ENCODE measurements at places on chromosomes 11 and 22.

DNA sequence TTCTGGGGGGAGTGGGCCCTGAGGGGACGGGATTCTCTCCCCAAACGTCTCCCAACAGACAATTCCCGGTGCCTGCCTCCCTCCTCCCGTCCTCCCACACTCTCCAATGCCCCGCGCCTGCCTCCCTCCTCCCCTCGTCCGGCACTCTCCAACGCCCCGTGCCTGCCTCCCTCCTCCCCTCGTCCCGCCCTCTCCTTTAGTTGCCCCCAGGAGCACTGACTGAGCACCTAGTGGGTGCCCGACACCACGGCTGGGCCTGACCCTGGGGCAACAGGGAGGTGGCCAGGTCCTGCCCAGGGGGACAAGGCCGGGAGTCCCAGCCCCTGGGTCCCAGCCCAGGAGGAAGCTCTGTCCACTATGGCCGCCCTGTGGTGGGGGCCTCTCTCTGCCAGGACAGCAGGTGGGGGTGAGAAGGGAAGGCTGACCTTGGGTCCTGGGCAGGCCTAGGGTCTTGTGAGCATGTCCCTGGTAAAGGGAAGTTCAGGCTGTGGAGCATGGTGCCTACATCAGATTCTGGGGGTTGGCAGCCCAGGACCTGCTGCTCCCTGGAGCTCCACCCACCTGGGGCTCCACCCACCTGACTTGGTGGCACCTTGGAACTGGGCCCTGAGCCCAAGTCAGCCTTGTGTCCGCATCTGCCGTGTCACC, 942.3 kb downstream of the BRD1 start:
- DNase-seq, result peak; percentile 14

DNA sequence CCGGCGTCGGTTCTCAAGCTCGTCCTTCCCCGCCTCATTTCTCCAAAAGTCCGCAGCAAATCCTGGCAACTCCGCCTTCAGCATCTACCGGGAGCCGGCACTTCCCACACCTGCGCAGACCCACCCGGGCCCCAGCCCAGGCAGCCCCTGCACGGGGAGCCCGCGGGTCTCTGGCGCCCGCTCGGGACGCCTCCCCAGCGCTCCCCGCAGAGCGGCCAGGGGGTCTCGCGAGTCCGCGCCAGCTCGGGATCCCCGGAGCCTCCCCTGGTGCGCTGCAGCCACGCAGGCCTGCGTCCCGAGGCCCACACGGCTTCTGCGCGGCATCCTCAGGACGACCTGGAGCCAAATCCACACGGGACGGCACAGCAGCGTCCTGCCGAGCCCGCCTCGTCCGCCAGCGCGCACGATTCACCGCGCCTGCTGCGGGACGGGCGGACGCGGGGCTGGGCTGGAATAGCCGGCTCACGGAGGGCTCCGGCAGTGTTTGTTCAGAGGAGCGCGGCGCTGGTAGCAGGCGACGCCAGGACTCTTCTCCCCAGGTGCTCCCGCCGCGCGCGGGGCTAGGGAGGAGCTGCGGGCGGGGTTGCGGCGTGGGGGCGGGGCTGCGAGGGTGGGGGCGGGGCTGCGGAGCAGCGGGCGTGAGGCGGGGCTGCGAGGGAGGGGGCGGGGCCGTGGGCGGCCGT, 816 bp upstream of the PHRF1 start:
- DNase-seq, result no peak

- no peak for DNase-seq
Measured at GRCh38 chr22:44446483-44446882, 51.5 kb downstream of the RTL6 start.

DNA sequence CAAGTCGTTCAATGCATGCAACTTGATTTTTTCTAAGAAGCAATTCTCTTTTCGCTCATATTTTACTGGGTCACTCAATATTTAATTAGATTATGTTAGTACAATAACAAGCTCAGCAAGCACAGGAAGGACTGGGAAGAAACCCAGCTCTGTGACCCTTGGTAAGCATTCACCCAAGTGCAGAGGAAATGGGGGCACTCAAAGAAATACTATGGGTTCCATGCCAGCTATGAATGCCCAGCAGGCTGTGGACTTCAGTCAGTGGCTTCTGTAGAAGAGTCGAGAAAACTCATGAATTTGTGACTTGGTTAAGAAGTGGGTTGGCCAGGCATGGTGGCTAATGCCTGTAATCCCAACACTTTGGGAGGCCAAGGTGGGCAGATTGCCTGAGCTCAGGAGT, 123.6 kb downstream of the GALNT18 start:
- DNase-seq, result no peak

- no peak for DNase-seq
Measured at GRCh38 chr11:71153005-71153390, 99.4 kb downstream of the SHANK2 start.

DNA sequence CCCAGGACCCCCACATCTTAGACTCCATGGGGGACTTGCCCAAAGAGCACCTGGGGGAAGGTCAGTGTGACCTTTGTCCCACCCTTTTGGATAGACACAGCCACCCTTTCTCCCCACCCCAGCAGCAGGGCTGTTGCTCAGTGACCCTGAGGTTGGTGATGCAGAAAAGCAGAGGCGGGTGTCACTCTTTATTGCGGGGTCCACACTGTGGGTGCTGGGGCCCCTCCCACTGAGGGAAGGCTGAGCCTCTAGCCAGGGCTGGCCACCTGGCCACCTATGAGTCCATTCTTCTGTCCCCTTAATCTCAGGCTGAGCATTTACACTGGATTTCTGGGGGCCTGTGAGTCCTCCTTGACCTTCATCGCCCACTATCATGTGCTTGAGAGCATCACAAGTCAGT, 7.4 kb downstream of the LRRC75B start:
- DNase-seq, result no peak

DNA sequence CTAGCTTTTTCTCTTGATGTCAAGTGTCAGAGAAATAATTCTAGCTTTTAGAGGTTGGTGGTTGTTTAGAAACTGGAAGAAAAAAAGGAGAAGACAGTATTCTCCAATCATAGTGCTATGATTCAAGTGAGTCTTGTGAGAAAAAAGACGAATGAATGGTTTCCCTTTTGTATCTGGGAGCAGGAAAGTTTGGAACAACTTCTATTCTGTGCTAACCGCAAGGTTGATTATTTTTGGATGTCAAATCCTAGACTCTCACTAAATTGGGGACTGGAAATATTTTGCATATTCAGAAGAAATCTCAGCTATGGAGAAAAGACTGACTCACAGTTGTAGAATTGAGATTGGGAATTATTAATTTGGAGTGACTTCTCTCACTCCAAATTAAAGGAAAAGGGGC, 69.2 kb downstream of the SYT13 start:
- DNase-seq, result no peak

DNA sequence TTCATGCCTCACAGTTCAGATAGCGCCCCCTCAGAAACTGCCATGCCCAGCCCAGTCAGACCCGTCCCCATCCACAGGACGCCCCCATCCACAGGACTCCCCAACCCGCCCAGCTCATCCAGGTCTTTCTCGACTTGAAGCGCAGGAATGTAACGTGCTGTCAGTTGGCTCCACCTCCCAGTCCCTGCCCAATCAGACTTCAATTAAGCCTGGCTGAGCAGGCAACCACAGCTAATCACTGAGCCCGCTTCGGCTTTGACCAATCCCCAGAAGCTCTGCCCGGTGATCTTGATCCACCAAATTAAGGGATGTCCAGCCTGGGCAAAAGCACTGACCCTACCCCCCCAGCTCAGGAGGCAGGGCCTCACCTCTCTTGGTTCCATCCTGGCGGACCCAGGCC, 10.5 kb upstream of the MFNG start:
- no peak for DNase-seq

GRCh38 chr22:46267431-46268279, at the start of gene TTC38:
TSS of gene TTC38 (plus strand) at chr22:46268008. CDS start at chr22:46268040, 32 bp downstream.
- DNase-seq, result peak; percentile 93

- DNase-seq, result no peak
Measured at GRCh38 chr11:65506772-65507505, 8.1 kb downstream of the MALAT1 start.

- no peak for DNase-seq
Measured at GRCh38 chr11:134440851-134441250, 28.8 kb upstream of the B3GAT1 start.

- DNase-seq, result no peak
Measured at GRCh38 chr11:71356280-71356876, 91.8 kb downstream of the DHCR7 start.

DNA sequence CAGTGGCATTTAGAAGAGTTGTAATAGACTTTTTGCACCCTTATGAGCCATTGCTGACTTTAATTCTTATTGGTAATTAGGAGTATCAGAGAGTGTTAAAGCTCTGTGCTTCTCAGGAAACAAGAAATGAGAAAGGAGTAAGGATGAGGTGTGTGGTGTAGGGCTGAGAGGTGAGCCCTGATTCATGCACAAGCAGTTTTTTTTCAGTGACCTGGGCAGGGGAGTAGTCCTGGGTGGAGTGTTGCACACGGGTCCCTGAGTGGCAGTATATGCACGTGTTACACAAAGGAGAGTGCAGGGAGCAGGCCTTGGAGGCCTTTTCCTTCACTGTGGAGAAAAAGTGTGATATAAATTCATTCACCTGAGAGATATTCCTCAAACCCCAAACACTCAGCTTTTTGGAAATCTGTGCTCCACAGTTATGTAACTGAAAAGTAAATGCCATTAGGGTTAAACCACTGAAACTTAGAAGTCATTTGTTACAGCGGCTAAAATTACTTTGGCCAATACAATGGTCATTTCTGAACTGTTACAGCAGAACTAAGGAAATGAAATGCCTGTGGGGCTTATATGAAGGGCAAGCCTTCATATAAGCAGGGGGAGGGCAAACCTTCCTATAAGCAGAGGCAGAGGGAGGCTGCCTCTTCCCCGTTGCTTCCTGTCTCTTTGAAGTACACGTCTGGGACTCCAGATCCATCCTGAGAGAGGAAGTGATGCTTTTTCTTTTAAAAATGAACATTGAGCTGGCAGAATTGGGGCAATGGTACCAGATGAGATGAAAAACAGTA, 62.6 kb upstream of the OLFML1 start:
- no peak for DNase-seq

DNA sequence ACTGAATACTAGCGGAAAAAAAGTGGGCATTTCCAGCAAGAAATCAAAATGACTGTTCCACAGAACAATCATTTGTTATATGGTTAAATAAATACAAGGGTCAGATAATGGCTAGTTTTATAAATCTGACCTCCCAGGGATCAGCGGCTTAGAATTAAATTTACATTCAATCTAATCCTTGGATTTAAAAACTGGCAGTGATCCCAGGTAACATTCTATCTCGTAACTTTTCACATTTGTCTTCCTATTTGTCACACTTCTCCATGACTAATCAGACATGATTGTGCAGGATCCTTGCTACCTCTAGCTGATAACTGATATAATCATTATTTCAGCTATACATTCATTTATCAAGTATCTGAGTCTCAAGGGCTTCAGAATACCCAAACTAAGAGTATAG, 2.9 kb upstream of the MMP3 start:
- no peak for DNase-seq

- peak; percentile 34 for DNase-seq
Measured at GRCh38 chr11:66851239-66851596, 5.6 kb upstream of the LRFN4 start.

DNA sequence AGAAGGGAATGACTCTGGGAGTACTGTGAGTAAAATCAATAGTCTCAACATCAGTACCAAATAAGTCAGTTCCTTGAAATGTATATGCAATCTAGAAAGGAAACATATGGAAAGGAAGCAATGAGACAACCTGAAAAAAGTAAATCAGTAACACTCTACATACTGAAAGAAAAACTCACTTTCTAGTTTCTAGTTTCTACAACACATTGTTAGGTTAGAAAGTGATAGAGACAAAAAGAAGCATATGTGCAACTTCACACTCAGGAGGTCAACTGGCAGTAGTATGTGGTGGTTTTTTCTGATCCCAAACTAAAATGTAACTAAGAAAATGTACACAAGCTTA, 156.5 kb upstream of the SOX6 start:
- DNase-seq, result no peak

- DNase-seq, result no peak
Measured at GRCh38 chr11:64681171-64681570, 41.8 kb downstream of the NRXN2 start.

DNA sequence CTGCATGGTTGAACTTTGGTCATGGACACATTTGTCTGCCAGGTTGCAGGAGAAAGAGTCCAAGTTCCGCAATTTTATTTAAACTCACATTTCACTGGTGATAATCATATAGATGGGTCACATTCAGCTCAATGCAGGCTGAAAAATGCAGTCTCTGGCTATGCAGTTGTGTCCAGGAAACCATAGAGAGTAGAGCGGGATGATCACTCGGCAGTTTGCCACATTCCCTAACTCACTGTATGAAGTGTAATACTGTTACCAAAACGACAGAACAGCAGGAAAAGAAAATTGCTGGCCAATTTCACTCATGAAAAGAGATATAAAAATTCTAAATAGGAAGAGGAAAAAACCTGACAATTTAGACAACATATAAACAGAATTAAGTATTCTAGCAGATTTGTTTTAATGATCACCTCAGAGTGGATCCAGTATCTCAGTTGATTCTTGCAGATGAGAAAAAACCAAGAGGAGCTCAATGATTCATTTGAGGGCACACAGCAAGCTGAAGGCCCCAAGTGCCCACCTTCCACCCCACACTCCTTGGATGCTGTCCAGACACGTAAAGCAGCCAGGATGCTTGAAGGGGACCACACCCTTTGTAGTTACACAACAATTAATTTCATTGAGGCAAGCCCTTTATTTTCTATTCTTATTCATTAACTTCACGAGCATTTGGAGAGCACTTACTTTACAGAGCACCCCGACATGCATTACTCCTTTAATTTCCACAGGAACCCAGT, 422.3 kb downstream of the SOX6 start:
- DNase-seq, result no peak

GRCh38 chr11:107719073-107719472, 7.2 kb upstream of the SLN start:
- no peak for DNase-seq

- DNase-seq, result peak; percentile 51
Measured at GRCh38 chr22:46045459-46046298, 68.7 kb upstream of the WNT7B start.

GRCh38 chr22:24707470-24707801, 67.1 kb downstream of the PIWIL3 start:
- DNase-seq, result peak; percentile 57

GRCh38 chr11:18321969-18322711, at the start of the genes GTF2H1 and HPS5:
TSS of gene GTF2H1 (plus strand) at chr11:18322567. CDS start at chr11:18333075, 10,508 bp downstream.
TSS of gene HPS5 (minus strand) at chr11:18322140. CDS start at chr11:18317858, 4,282 bp downstream.
- peak; percentile 98 for DNase-seq

DNA sequence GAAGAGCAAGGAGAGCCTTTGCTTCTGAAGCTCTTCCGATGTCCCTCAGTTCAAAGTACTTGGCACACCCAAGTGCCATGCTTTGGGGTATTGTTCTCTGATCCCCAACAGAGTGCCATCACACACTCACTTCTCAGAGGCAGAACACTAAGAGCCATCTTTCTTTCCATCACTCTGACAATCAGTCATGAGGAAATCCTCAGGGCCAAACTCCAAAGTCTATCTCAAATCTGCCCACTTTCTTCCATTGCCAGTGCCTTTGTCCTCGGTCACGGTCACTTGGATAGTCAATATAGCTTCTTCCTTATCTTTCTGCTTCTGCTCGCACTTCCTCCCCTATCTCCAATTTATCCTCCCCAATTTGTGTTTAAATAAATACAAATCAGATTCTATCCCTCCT, 90.9 kb downstream of the ENTHD1 start:
- no peak for DNase-seq

All from Peyer's patch (tissue), 4 donors.